ENCODE measurements at places on chromosomes 5 and 9. TPM values are rescaled to one million over a fixed set of nuclear protein-coding genes. Genes with fewer than 3 reads are reported as not detected.

GRCh38 chr9:93657331-93658111, 81.1 kb downstream of the PHF2 start:
- H3K27me3 ChIP-seq, result no peaks in the 10 kb centered on the region
- no peaks in the 10 kb centered on the region for H3K36me3 ChIP-seq
- no peaks in the 10 kb centered on the region for H3K4me1 ChIP-seq
- DNase-seq, result no peak
- H3K4me3 ChIP-seq, result no peak overlapping the region

- no peaks in the 10 kb centered on the region for H3K4me1 ChIP-seq
- no peak for DNase-seq
Measured at GRCh38 chr5:32734827-32735378, 23.8 kb downstream of the NPR3 start.

DNA sequence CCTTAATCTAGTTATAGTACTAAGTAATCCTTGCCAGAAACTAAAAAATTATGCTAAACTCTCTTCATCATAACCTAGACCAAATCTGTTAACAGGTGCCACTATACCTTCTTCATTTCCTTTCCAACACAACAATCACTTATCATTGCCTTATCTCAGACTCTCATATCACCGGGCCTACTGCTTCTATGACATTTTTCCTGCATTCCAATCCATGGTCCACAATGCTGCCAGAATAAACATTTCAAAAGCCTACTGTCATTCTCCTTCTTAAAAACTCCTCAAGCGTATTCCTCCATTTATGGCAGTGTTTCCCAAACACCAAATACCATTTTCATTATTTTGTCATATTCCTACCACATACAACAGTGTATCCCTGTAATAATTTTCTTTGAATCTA, 6.5 kb downstream of the PPP6C start:
- H3K4me1 ChIP-seq, result no peaks in the 10 kb centered on the region
- no peaks in the 10 kb centered on the region for H3K27me3 ChIP-seq
- H3K4me3 ChIP-seq, result no peak overlapping the region
- no peak overlapping the region for H3K27ac ChIP-seq
- no peaks in the 10 kb centered on the region for H3K36me3 ChIP-seq
- DNase-seq, result no peak

DNA sequence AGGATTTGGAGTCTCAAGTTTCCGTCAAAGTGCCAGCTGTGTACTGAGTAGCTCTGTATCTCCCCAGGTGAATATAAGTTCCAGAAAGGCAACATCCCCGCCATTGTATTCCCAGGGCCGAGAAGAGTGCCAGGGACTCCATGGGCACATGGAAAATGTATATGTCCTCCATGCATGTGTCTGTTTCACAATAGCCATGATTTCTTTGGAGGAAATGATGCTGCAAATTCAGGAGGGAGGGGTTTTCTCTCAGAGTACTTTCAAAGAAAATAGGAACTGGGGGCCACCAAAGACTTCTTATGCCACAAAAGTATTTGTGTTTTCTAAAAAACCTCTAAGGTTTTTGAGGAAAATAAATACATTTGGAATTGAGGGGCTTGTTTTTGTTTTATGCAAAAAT, 524.6 kb downstream of the BNC2 start:
- no peak overlapping the region for H3K4me3 ChIP-seq
- H3K4me1 ChIP-seq, result peaks cover 29% of the 10 kb centered on the region
- no peak overlapping the region for H3K27ac ChIP-seq
- no peaks in the 10 kb centered on the region for H3K27me3 ChIP-seq
- no peaks in the 10 kb centered on the region for H3K36me3 ChIP-seq

DNA sequence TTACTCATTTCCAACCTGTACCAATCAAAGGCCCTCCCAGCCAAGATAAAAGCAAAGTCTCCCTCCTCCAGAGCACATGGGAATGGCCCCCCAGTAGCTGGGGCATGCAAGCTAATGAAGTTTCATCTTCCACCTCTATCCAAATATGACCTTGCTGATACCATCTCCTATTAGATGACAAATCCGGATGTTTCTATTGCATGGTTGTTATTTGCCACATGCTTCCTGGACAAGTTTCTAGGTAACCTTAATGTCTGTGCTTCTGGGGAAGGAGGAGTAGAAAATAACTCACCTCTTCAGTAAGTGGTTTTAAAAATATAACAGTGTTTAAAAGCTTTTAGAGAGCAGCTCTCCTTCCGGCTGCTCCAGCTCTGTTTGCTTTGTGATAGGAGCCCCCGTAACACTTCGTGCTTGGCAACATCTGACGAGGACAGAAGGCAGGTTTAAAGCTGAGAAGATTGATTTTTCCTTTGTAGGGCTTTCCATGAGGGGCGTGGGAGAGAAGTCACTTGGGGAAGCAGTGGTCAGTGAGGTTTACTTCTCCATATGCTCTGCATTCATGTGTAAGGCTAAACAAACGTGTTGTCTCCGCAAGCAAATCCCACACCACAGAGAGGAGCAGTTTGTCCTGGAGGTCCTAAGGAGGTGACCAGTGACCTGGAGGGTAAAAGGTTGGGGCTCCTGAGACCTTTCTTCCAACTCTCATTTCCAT, 40.3 kb upstream of the GLRX start:
- H3K4me3 ChIP-seq, result no peak overlapping the region
- no peaks in the 10 kb centered on the region for H3K27me3 ChIP-seq
- DNase-seq, result no peak
- no peaks in the 10 kb centered on the region for H3K36me3 ChIP-seq
- H3K4me1 ChIP-seq, result peaks cover 73% of the 10 kb centered on the region

The GPR151 gene
- not detected for total RNA-seq

The ZBTB43 gene
- 8.5 TPM for total RNA-seq

The DCAF12 gene
- total RNA-seq, result 22.2 TPM

The MAMDC2 gene
- total RNA-seq, result not detected

Data from GM23248 (cell line).